ENCODE measurements at places on chromosomes 5 and 9. TPM values are rescaled to one million over a fixed set of nuclear protein-coding genes. Genes with fewer than 3 reads are reported as not detected.
A peak's percentile ranks its signal among the peaks of the same experiment; 100 is the strongest.

DNA sequence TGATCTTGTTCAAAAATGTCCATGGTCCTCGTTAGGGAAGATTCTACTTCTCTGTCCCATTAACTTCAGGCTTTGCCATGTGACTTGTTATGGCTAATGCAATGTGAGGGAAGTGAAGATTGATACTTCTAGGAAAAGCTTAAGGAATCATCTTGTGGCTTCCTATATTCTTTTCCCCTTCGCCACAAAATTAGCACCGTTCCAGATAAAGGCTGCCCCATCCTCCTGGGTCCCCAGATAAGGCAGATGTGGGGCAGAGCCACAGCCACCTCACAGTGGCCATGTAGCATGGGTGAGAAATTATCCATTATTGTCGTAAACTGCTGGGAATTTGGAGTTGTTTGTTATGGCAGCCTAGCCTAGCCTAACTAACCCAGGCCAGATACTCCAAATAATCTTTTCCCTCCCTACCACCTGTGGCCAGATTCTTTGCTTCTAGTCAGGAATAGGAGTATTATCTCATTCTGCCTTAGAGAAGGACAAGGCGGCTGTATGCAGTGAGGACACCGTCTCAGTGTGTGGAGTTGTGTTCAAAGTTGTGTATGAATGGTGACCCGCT, 31.9 kb upstream of the BOD1 start:
- no peak for DNase-seq

- DNase-seq: no peak
Measured at GRCh38 chr5:180646963-180647305, 2.5 kb downstream of the FLT4 start.

DNA sequence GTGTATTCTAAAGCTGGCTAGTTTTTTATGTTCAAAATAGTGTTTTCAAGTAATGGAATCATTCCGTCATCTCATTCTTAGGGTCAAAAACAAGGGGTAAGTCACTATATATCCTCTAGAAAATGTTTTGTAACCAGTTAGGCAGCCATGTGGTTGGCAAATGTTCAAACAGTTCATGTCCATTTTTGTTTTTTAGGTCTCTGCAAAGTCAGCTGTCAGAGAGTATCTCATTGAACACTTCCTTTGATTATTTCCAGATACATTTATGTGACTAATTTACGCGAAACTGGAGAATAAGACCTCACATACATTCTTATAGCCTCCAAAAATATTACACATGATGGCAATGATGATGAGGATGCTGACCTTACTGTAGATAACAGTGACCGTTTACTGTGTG, 50.4 kb downstream of the TRIO start:
- no peak for DNase-seq

GRCh38 chr9:119227422-119227821, 141.8 kb downstream of the BRINP1 start:
- DNase-seq: no peak

DNA sequence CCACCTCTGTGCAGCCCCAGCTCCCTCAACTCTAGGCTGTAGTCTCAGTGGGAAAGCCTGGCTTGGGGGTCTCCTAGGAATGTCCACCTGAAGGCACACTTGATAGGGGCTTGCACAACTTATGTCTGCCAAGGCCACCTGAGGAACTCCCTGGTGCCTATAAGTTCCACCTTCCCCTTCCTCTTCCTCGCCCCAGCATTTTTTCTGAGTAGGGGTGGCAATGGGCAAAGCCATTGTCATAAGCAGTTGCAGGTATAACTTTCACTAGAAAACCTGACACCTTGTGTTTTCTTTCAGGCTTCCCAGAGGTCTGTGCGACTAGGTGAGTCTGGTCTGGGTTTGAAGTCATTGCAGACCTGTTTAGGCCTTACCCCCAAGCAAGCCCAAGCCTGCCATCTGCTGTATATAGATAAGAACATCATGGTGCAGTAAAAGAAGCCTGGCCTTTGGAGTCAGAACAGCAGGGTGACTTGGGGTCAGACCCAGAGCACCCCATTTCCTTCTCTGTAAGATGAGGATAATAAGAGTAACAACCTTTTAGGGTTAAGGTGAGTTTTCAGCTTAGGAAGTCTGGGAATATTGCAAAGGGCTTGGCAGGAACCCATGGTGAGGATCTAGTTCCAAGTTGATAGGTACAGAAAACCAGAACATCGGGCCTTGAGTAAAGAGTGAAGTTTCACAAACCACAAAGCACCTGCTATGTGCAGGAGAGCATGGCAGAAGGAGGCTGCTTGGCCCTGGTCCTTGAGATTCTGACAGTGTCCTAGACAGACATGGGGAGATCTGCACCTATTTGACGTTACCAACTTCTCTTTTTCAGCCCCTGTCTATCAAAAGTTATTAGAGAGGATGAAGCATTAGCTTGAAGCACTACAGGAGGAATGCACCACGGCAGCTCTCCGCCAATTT, 33.8 kb downstream of the TGFBI start:
- no peak for DNase-seq

DNA sequence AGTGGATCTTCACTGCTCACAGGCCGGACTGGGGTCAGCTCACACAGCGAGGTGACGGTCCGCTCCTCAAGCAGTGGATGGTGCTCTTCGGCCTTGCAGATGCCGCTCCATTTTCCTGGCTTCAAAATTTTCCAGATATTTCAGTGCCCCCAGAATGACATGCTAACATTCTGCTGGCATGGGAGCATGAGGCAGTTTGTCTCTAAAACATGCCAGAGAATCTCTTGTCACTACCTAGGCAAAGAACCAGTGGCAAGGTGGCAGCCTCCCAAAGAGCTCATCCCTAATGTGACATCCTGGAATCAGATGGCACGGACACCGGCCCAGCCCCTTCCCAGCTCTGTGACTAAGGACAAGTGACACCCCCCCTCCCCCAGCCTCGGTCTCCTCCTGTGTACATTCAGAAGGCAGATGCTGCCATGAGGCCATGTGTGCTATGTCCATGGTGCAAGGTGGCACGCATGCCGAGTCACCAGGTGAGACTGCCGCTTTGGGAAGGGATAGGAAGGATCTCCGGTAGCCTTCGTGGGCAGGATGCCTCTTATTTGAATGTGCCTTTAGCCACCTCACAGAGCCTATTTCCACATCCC, 2.7 kb downstream of the S1PR3 start:
- DNase-seq: no peak

- DNase-seq: no peak
Measured at GRCh38 chr9:136624184-136624951, 38.3 kb upstream of the EGFL7 start.

DNA sequence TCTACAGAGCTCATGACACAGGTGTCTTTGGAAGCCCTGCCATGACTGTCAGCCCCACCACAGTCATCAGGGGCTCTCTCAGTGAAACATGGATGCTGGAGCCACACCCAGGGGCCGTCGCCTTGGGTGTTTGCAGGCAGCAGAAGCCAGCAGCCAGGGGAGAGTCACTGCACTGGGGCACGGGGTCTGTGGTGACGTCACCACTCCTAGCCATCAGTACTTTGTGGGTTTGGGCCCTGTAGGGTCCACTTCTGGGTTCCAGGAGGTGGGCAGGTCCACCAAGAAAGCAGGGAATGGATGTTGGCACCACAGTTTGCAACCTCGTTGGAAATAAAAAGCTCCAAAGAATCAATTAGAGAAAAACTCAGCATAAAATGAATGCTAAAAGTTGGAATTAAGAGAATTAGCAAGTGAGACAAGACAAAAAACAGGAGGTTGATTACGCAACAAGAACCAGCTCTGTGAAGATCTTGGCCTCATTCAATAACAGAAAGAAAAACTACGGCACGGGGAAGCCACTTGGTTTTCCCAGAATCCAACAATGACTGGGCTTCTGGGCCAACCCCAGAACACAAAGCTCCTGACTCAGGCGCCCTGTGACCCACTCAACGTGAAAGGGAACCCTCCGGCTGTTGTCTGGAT, 34.3 kb downstream of the MED10 start:
- no peak for DNase-seq

GRCh38 chr9:21825637-21826036, 23.2 kb downstream of the MTAP start:
- no peak for DNase-seq

DNA sequence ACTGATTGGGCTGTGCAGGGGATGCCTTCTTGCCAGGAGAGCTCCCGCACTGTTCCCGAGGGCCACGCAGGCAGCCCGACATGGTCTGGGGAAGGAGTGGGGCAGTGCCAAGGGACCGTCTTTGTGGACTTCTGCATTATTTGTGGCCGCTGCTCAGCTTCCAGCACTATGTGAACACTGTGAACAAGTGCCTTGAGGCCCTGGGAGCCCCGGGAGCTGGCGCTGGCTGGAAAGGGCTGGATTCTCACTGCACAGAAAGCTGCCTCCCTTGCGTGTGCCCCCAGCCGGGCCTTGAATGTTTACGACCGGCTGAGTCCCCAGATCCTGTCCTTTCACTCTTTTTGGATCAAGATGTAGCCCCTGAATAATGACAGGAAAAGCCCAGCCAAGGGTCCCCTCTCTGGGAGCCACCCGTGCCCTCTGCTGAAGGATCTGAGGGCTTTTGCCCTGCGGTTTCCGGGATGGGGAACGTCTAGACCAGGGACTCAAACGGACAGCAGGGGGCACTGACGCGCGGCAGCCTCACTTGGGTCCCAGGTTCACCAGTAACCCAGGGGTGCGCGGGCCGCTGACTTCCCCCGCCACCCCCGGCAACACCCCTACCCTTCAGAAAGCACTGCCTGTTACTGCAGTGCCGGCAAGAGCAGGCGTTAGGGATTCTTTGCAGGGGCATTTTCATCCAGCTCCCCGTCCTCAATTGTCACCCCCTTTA, 98.9 kb upstream of the FCN2 start:
- DNase-seq: no peak

DNA sequence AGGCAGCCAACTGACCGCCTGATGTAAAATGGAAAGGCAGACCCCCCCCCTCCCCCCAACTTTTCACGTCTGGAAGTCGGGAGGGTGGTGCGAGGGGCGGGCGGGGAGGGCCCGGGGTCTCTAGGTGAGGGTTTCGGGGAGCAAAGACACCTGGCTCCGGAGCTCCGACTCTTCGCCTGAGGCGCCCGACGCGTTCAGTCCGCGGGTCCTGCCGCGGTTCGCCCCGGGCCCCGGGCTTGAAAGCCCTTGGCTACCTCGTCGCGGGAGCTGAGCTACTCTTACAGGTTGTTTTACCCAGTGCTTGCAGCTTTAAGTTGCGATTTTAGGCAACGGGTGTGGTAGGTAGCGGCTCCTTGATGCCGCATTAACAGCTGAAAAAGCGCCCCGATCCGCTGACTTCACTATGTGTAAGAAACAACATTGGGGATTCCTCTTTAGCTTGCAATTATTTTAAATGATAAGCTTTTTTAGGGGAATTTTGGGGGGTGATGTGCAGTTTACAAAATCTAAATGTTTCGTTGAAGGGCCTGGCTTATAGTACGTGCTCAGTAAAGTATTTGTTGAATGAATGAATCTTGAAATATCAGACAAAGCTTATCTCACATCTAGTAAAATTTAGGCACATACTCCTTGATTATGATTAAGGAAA, 722 bp downstream of the CDC42SE2 start:
- DNase-seq: peak; percentile 17

DNA sequence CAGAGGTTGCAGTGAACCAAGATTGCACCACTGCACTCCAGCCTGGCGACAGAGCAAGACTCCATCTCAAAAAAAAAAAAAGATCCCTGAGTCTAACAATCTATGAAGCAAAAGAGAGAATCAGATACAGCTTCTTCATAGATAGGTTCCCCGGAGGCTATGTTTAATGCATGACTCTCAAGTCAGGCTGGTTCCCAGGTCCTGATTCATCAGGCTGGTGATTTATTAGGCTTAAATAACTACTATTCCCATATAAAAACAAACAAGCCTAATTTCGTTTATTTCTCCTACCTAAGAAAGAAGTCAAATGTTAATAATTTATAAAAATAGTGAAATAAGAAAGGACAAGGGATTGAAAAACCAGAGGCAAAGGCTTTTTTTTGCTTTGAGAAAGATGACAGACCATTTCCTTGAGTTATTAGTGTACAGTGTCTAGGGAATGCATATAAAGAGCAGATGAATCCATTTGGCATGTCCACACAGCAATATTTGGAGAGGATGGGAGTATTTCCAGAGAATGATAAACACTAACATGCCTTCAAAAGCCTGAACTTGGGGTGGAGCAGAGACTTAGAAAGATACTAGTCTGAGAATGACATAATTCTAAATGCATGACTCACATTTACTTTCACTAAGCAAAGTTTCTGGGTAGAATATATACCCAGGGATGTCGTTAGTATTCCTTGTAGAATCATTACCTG, 115.3 kb downstream of the NREP start:
- no peak for DNase-seq

GRCh38 chr9:129497813-129498450, 123.0 kb downstream of the C9orf50 start:
- DNase-seq: no peak

DNA sequence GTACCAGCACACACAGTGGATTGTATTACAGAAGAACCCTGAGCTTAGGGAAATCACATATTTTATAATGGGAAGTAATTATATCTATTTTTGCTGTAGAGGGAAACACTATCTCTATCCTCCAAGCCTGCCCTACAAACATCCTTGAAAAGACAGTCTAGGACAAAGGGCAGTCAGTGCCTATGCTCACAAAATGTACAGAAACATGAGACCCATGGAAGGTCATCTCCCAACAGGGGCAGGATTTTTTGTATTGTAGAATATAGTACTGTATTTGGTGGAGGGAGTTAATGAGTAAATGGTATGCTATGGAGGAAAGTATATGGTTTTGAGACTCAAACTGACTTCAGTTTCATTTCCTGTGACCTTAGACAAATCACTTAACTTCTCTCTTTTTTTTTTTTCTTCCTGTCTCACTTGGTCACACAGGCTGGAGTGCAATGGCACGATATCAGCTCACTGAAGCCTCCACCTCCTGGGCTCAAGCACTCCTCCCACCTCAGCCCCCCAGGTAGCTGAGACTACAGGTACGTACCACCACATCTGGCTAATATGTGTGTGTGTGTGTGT, 5.8 kb upstream of the RAB14 start:
- no peak for DNase-seq

GRCh38 chr9:13524245-13524644, 244.8 kb upstream of the MPDZ start:
- no peak for DNase-seq

- DNase-seq: peak; percentile 10
Measured at GRCh38 chr5:61525512-61526206, 193.6 kb downstream of the ZSWIM6 start.

The TSSK1B gene
- 0.08 TPM for polyA plus RNA-seq

The SPATA31D4 gene
- not detected for polyA plus RNA-seq

The KCTD16 gene
- 2.8 TPM for polyA plus RNA-seq

The UBAC1 gene
- polyA plus RNA-seq: 26.1 TPM

The CDC26 gene
- 49.3 TPM for polyA plus RNA-seq

The TMEM215 gene
- 0.22 TPM for polyA plus RNA-seq

The NDOR1 gene
- polyA plus RNA-seq: 8.2 TPM
